Glutamatergic neuron (in vitro differentiated cells): ENCODE measurements at places on chromosomes 12 and 14. TPM values are rescaled to one million over a fixed set of nuclear protein-coding genes. Genes with fewer than 3 reads are reported as not detected.

Gene LYZ
- 0.37 TPM for total RNA-seq

Gene MGST1
- total RNA-seq = 5.7 TPM

GRCh38 chr14:65637780-65638179, 225.2 kb downstream of the FUT8 start:
- H3K4me3 ChIP-seq = no peak overlapping the region
- H3K27ac ChIP-seq = no peak overlapping the region
- H3K27me3 ChIP-seq = peaks cover 1% of the 10 kb centered on the region
- peaks cover 9% of the 10 kb centered on the region for H3K36me3 ChIP-seq

DNA sequence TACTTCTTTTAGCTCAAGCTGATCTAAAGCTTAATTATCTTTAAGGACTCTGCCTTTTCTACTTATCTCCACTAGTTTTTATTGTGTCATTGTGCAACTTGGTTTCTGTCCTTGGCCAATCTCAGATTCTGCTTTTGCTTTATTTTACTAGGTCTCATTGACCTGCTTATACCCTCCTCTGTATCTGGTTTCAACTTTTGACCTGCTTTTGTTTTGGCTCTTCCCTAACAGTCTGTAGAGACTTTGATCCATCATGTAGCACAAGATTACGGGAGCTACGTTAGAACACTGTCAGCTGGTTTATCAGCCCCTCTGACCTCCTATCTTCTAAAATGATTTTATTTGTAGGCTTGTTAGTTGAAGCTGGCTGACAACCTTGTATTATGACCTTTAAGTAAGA, 43.6 kb downstream of the ZCRB1 start:
- no peaks in the 10 kb centered on the region for H3K4me1 ChIP-seq
- no peak for DNase-seq
- H3K4me3 ChIP-seq = no peak overlapping the region
- peaks cover 2% of the 10 kb centered on the region for H3K27me3 ChIP-seq
- H3K27ac ChIP-seq = no peak overlapping the region

GRCh38 chr14:21498540-21499526, 12.3 kb downstream of the METTL3 start:
- no peaks in the 10 kb centered on the region for H3K27me3 ChIP-seq
- H3K36me3 ChIP-seq = no peaks in the 10 kb centered on the region
- no peak overlapping the region for H3K27ac ChIP-seq
- no peaks in the 10 kb centered on the region for H3K4me1 ChIP-seq
- no peak overlapping the region for H3K4me3 ChIP-seq
- no peak for DNase-seq

DNA sequence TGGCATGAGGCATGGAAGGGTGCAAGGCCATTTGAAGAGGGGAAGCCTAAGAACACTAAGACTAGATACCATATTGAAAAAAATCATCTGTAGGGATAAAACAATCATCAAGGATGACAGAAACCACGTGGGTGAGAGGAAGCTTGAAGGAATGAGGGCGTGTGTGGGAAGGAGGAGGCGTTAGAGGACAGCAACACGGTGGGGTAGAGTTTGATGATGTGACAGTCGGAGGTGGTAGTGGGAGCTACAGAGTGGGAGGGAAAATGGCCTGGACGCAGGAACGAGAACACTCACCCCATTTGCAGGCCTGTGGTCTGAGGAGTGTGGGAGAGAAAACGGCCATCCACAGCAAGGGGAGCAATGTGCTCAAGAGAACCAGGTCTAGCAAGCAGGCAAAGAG, 25.4 kb upstream of the NUDT4 start:
- H3K36me3 ChIP-seq = no peaks in the 10 kb centered on the region
- no peaks in the 10 kb centered on the region for H3K27me3 ChIP-seq
- no peak for DNase-seq

GRCh38 chr14:104230946-104231345, 92.6 kb downstream of the KIF26A start:
- H3K4me3 ChIP-seq = peak overlapping the region; percentile 37
- peaks cover 12% of the 10 kb centered on the region for H3K4me1 ChIP-seq
- peaks cover 14% of the 10 kb centered on the region for H3K36me3 ChIP-seq

- H3K4me3 ChIP-seq = no peak overlapping the region
- no peaks in the 10 kb centered on the region for H3K4me1 ChIP-seq
- H3K36me3 ChIP-seq = no peaks in the 10 kb centered on the region
- DNase-seq = no peak
- H3K27me3 ChIP-seq = peaks cover 2% of the 10 kb centered on the region
These were observed 41.1 kb downstream of the SPTB start for GRCh38 chr14:64838656-64839055.

GRCh38 chr14:50342221-50343078, 30.3 kb downstream of the DMAC2L start:
- H3K4me1 ChIP-seq = peaks cover 40% of the 10 kb centered on the region
- DNase-seq = peak; percentile 54
- H3K27me3 ChIP-seq = peaks cover 3% of the 10 kb centered on the region

DNA sequence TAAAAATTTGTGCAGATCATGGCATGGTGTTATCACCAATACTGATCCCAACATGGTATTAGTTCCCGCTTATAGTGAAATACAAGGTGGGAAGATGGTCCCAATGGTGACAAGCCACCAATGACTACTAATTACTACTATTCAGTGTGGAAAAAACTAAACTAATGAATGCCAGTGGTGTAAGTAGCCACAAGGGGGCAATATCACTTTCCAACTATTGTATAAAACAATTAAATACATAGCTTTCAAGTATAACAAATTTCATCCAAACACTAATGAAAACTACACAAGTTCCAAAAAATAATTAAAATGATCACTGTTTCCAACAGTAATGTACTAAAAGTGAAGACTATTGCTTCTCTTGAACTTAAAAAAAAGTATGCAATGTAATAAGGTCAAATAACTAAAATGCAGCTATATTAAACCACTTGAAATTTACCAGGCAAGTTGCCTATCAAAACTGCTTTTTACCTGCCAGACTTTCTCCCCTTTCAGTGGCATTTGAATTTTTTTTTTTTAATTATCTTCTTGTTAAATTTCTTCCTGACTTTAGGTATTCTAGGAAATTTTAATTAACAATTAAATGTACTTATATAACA, 58.0 kb downstream of the PAPLN start:
- no peak for DNase-seq
- no peak overlapping the region for H3K4me3 ChIP-seq
- H3K27me3 ChIP-seq = no peaks in the 10 kb centered on the region
- H3K36me3 ChIP-seq = no peaks in the 10 kb centered on the region
- H3K27ac ChIP-seq = no peak overlapping the region

DNA sequence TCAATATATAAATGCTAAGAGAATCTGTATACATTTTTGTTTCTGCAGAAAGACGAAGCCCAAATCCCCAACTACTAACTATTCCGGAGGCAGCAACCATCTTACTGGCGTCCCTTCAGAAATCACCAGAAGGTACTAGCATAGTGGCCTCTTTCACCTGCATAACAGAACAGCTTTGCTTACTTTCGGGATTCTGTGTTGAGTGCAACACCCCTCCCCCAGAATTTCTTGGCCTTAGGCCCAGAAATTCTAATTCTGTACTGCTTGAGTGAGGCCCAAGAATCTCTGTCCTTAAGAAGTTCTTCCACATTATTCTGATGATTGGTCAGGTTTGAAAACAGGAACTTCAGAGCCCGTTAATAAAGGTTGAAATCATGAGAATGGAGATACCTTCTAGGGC, 2.9 kb downstream of the SPX start:
- H3K27me3 ChIP-seq = peaks cover 2% of the 10 kb centered on the region
- peak overlapping the region; percentile 82 for H3K4me3 ChIP-seq
- no peak for DNase-seq
- no peaks in the 10 kb centered on the region for H3K4me1 ChIP-seq
- no peak overlapping the region for H3K27ac ChIP-seq

DNA sequence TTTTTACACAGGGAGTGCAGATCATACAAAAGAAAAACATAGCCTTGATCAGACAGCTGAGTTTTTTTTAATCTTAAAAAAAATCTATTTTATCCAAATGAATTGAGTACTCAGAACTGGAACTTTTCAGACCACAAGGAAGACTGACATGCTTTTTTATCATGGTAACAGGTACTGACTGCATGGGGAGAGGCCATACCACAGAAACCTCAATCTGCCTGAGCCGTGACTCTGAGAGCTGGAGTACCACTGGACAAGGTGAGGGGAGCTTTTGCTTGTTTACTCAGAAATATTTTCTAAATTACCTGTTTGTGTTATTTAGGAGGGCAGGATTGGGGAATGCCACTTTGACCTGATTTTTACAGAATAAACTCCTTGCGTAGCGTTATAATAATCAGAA, 143.9 kb downstream of the ALX1 start:
- DNase-seq = no peak
- H3K4me1 ChIP-seq = no peaks in the 10 kb centered on the region
- H3K27me3 ChIP-seq = no peaks in the 10 kb centered on the region
